CD4-positive, alpha-beta T cell treated with Interleukin-17A for 1 hour (primary cell): ENCODE measurements at places on chromosomes 16 and 17.

DNA sequence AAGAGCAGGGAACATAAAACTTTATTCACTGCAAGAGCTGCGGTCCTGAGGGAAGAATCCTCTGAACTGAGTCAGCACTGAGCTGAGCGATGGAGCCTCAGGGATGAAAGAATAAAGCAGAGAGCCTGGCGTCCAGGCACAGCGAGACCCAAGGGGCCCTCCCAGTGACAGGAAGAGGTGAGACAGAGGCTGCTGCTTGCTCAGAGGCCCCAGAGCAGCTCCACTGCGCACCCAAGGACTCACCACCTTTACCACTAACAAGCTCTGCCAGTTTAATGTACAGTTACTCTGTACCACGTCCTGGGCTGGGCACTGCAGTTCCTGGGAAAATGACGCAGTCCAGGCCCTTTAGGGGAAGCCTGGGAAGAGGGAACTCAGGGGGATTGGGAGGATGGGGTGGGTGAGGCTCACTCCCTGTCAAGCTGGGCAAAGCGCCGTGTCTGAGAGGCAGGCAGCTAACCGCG is 5.6 kb downstream of the GFAP start:
- no peak for DNase-seq

- DNase-seq, result peak; percentile 48
Observed at GRCh38 chr17:3944485-3945388, 19.5 kb downstream of the ATP2A3 start.

GRCh38 chr17:38579934-38580333 is 25.8 kb downstream of the SRCIN1 start:
- DNase-seq, result no peak

- DNase-seq, result no peak
Observed at GRCh38 chr17:42684929-42685556, 2.7 kb downstream of the CNTNAP1 start.

DNA sequence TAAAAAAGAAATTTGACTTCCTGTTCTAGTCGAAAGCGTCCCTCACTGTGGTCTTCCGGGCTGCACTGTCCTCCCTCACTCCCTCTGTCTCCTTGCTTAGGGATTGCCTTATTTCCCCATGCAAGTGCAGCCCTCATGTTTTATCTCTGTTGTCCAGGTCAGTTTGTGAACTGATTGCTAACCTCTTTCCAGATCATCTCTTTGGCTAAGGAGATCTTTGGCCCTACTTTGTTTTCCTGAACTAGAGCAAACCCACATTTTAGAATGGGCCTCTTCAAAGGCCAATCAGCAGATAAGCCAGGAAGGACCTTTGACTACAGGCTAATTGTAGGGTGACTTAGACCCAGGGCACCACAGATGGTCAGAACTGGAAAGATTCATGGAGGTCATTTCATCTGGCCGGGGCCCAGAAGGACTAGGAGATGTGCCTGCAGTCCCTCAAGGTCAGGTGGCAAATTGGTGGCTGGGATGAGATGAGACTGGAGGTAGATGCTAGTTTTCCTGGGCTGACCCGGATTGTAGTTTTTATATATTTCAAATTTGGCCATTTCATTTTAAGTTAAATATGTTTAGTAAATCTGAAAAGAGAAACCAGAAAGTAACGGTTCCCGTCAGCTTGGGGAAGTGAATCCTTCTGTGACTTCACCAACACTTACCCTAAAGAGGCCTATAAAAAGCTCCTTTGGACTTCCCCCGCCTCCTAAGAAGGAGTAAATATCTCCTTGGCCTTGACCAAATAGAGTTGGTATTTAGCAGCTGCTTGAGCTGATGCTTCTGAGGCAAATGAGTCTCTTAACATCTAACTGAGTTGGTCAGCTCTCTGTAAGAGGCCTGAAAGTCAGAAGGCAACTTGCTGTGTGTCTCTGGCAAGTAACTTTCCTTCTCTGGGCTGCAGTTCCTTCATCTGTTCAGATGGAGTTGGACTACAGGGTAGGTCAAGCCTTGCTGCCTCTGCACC is 6.2 kb upstream of the SLC25A19 start:
- peak; percentile 37 for DNase-seq

DNA sequence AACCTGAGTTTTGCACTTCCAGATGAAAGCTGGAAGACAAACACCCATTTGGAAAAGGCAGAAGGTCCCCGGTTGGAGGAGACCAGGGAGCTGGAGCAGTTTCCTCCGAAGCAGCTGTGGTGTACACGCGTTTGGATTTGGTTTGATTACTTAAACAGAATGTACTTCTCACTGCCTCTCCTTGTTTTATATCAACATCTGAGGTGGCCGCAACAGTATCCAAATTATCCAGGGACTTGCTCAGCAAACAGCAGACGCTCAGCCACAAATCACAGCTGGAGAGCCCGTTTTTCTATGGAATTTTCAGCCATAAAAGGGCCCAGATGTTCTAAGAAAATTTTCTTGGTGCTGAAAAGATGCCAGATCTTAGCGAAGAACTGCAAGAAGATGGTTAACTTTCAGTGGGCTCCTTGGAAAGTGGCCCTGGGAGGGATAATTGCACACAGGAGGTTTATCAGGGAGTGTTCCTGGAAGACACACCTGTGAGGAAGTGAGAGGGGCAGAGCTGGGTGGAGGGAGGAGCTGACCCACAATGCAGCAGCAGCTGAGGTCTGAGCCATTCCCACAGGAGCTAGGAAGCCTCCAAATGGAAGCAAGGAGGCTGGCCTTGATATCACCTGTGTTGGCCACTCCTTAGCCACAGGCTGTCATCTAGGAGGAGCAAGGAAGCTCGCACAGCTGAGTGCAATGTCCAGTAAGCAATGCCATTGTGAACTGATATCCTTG is 28.9 kb upstream of the CDH5 start:
- DNase-seq, result no peak

DNA sequence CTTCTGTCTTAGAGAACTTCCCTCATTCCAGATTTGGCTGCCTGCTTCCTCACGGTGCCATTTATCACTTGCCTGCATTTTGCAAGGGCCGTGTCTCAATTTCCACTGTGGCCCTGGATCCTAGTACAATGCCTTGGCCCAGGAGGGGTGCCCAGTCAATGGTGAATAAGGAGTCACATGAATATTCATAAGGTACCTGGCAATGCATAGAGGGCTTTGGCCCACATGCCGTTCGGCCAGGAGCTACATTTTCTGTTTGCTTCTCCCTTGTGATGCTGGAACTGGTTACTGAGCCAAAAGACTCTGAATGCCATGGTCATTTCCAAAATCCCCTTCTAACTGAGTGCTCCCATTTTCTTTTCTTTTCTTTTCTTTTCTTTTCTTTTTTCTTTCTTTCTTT is 4.8 kb upstream of the PIRT start:
- DNase-seq, result no peak
